ENCODE measurements at places on chromosomes 2 and 18. TPM values are rescaled to one million over a fixed set of nuclear protein-coding genes. Genes with fewer than 3 reads are reported as not detected.

SULT1C4 gene
- not detected for total RNA-seq

SLC8A1 gene
- total RNA-seq, result 0.36 TPM

CCDC178 gene
- total RNA-seq, result not detected

CMPK2 gene
- 3.5 TPM for total RNA-seq

SEMA4C gene
- 77.0 TPM for total RNA-seq

MLPH gene
- total RNA-seq, result not detected

TRPM8 gene
- not detected for total RNA-seq

TMEM247 gene
- not detected for total RNA-seq

TLX2 gene
- 0.53 TPM for total RNA-seq

CFC1 gene
- not detected for total RNA-seq

KIF3C gene
- total RNA-seq, result 4.1 TPM

COA5 gene
- 51.3 TPM for total RNA-seq

PTH2R gene
- 0.17 TPM for total RNA-seq

SNTG2 gene
- 0.96 TPM for total RNA-seq

SIX3 gene
- not detected for total RNA-seq

CKAP2L gene
- total RNA-seq, result not detected

PSMA8 gene
- 0.67 TPM for total RNA-seq

BIN1 gene
- 103 TPM for total RNA-seq

IL36G gene
- not detected for total RNA-seq

KCTD1 gene
- 2.8 TPM for total RNA-seq

SERPINB13 gene
- not detected for total RNA-seq

CIB4 gene
- not detected for total RNA-seq

PSMD14 gene
- total RNA-seq, result 14.1 TPM

LOXHD1 gene
- total RNA-seq, result not detected

TUBA4A gene
- total RNA-seq, result 242 TPM

KCNS3 gene
- total RNA-seq, result not detected

PLA2R1 gene
- not detected for total RNA-seq

MC4R gene
- total RNA-seq, result not detected

Data from CD4-positive, alpha-beta memory T cell (primary cell).